ENCODE measurements at places on chromosomes 6 and 20.

DNA sequence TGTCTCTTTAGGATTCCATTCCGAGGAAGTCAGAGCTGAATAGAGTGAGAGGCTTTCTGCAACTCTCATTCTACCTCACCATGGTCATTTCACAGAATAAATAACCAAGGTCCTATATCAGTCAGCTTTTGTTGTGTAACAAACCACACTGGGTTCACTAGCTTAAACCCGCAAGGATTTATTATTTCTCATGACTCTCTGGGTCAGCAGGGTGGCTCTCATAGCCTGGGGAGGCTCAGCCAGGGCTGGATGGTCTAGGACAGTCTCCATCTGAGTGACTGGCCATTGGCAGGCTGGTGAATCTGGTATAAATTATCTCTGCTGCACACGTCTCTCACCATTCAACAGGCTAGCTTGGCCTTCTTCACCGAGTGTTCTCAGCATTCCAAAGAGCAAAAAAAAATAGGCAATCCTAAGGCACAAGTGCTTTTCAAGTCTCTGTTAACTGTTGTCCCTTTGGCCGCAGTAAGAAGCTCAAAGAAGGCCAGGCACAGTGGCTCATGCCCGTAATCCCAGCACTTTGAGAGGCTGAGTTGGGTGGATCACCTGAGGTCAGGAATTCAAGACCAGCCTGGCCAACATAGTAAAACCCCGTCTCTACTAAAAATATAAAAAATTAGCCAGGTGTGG lies 39.7 kb downstream of the ISM1 start:
- no peak for DNase-seq

DNA sequence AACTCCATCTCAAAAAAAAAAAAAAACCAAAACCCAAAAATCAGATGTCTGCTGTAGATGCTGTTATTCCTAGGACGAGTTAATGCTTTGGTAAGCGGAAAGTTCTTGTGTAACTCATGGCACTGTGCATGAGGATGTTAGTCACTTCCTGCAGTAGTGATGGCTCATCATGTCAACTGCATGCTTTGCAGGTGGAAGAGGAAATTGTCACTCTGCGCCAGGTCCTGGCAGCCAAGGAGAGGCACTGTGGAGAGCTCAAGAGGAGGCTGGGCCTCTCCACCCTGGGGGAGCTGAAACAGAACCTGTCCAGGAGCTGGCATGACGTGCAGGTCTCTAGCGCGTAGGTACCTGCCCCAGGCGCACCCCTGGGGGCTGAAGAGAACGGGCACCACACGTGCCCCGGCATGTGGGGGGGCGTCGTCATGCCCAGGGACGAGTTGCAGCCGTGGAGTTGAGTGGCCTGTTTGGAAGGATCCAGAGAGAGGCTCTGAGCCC lies 8.5 kb downstream of the TPD52L2 start:
- DNase-seq: no peak

DNA sequence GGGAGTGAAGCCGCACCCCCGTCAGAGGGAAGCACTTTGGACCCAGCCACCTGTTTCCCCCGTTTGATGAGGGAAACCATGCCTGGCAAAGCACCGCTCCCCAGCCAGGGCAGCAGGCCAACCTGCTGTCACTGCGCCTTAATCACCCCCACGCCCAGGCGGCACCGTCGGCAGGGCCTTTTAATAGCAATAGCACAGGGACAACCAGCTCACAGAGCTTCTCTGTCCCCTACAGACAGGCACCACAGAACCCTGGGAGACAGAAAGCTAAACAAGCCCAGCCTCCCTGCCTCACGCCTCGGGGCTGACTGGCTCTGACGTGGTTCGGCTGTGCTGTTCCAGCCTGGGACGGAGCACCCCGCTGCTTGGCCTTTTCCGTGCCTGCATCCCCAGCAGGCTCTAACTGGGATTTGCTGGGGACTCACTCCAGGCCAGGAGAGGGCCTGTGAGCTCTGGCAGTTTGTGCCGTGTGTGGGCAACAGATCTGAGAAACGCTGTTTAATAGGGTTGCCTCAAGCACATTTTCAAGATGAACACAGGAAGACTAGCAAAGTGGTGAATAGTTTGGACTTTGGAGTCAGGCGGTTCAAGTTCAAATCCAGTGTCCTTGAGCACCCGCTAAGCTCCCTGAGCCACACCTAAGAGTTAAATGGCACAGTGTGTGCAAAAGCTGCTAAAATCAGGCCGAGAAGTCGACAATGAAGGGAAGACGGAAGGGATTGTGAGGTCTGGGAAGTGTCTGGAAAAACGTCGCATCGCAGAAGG lies 223.8 kb downstream of the NRN1 start:
- no peak for DNase-seq

DNA sequence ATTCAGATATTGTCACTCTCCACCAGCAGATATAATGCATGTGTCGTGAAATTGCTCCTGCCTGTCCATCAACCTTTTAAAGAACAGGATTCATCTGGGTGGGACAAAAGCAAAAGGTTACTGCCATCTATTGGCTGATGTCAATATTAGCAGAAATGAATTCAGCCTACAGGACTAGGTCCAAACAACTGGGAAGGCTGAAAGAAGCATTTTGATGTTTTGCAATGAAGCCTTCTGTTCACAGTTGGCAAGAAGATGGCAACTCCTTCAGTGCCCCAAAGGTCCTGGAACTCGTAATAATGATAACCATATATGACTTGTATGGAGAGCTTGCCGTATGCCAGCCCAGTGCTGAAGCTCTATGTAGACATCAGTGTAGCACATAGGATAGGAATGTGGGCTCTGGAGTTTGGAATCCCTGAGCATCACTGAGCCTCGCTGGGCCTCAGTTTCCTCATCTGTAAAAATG lies 7.5 kb downstream of the BCAS1 start:
- DNase-seq: no peak

GRCh38 chr20:22511943-22512910 lies 72.1 kb downstream of the FOXA2 start:
- no peak for DNase-seq

GRCh38 chr6:35751594-35751993 lies 14.8 kb downstream of the ARMC12 start:
- no peak for DNase-seq

DNA sequence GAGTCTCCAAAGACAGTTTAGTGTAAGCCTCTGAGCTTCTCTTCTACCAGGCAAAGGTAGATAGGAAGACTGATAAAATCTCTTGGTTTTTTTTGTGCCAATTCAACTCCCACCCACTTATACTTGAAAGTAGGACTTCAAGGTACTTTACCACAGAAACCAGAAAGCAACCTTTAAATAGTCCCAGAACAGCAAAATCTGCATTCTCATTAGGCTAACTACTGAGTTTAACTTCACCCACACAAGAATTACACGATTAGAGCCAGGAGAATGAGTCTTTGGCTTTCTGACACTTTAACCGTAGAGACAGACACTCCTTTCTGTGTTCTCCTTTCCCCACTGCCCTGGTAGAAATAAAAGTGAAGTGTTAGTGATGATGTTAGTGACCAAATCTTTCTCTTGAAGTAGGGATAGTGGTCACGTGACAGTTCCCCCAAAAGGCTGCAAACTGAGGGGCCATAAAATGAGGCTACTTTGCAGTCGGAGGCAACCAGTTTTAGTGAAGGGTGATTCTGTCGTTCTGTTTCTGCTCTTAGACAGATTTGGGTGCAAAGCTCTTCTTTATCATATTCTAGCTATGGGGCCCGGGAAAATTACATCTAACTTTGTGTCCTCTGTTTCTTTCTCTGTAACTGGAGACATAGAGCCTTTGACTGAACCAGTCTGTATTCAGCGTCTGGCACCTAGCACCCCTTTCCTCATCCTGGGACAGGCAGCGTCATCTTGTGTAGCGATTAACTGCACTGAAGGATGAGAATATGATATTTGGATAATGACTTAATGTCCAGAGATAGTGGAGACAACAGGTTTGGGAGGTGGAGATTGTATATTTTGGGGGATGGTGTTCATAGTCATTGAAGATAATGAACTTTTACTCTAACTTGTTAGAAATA lies 206.4 kb upstream of the CITED2 start:
- DNase-seq: no peak

DNA sequence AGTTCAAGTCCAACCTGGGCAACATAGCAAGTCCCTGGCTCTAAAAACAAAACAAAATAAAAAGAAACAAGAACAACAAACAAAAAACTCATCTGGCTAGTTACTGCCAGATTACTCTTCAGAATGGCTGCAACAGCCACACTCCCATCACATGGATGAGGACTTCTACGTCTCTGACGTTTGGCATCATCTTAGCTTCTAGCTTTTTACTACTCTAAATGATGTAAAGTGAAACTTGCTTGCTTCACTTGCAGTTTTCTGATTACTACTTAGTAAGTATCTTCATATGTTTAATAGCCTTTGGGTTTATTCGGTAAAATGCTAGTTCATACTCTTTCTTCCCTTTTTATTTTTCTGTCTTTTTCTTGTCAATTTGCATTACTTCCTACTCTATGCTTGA lies 161.1 kb upstream of the CARMIL1 start:
- DNase-seq: no peak

DNA sequence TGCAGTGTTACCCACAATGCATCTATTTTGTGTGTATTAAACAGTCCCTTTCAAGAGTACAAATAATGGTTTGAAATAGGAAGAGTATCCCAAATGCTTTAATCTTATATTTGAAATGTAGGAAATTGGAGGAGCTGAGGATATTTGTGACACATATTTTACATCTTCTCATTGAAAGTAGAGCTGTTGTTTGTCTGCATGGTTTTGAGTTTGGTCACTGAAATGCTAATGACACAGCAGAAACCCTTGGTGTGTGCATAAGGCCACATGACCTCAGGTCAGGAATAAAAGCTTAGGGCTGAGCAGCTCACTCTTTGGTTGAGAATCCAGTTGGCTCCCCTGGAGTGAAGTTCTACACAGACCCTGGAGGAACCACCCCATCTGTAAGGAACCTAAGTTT lies 49.8 kb downstream of the TPD52L1 start:
- DNase-seq: no peak

GRCh38 chr6:166940643-166941068 lies 15.7 kb downstream of the RNASET2 start:
- DNase-seq: no peak

- DNase-seq: peak; percentile 73
Measured at GRCh38 chr6:158817728-158818580, 1.2 kb downstream of the EZR start.

DNA sequence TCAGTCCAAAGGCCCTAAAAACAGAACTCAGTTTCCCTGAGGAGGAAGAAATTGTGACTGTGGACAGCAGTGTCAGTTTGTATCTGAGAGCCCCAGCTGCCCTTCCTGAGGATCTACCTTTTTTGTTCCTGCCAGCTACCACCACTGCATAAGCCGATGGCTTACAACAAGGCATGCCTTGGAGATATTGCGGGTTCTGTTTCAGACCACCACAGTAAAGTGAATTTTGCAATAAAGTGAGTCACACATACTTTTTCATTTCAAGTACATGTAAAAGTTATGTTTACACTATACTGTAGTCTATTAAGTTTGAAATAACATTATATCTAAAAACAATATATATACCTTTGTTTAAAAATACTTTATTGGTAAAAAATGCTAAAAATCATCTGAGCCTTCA lies 9.6 kb upstream of the CST3 start:
- DNase-seq: no peak

DNA sequence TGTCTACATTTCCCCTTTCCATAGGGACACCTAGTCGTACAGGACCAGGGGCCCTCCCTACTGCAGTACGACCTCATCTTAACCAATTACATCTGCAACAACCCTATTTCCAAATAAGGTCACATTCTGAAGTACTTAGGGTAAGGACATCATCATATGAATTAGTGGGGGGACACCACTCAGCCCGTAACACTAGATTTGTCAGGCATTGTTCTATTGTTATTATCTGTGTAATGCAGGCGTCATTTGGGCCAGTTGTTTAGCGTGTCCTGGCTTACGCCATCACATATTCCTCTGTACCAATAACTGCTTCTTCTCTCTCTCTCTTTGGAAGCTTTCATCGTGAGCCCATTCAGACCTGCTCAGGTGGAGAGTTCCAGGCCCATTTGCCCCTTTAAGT lies 89.3 kb downstream of the CAP2 start:
- DNase-seq: no peak

- no peak for DNase-seq
Measured at GRCh38 chr20:34943808-34944567, 11.6 kb downstream of the GSS start.

DNA sequence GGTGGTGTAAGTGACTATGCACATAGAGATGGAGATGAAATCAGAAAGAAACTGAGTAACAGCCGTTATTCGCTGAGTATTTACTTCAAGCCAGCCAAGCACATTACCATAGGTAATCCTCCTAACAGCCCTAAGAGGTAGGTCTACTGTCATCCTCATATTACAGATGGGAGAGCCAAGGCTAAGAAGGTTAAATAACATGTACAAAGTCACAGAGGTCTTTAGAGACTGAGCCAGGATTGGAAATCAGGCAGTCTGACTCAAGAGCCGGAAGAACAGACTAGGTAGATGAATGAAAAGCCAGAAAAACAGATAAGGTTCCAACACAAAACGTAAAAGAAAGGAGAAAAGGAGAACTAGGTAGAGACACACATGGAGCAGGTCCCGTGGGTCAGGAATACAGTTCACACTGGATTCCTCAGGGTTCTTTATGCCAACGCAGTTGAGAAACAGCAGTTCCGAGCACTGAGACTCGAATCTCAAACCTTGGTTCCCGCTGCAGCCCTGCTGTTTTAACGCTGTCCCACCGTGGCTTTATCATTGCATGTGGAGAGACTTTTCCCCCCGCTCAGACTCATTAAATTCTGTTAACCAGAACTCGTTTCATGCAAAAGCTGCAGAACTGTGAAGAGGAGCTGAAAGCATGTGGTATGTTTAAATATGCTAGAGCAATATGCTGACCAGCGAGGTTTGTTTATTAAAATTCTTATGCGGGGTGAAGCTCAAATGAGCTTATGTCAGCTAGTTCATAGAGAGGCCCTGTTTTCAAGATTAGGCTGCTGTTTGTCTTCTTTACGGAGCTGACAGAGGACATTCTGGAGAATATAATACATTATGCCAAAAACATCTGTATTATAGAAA lies 537.9 kb downstream of the CD83 start:
- DNase-seq: no peak

DNA sequence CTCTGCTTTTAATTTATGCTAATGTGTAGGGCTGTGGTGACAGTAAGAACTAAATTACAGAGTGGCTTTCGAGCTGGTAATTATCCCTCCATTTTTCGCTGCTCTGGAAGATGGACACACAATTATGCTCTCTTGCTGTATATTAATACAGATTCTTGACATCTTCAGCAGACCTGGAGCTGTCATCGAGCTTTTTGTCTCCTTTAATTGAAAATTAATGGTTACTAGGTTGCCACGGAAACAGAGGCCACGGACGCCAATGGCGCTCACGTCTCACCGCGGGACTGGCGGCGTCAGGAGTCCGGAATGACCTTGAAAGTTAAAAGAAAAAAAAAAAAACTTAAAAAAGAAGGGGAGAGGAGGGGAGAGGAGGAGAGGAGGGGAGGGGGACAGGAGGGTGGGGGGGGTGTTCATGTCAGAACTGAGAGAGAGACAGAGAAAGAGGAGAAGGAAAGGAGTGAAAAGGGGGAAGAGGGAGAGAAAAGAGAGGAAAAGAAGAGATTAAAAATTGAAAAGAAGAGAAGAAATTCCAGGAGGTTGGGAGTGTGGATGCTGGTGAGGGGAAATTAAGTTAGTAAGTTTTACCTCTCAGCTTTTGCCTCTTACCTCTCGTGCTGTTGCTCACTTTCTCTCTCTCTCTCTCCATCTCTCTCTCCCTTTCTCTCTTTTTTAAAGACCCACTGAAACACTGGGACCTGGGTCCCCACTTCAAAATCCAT lies 22.1 kb upstream of the FOXP4 start:
- DNase-seq: no peak

All from activated effector memory CD4-positive, alpha-beta T cell treated with Interleukin-2 at 50 U/mL for 16 hours (primary cell).